Right ventricle myocardium superior (tissue), 1 donor: ENCODE measurements at places on chromosomes 6 and 20. TPM values are rescaled to one million over a fixed set of nuclear protein-coding genes. Genes with fewer than 3 reads are reported as not detected.

DNA sequence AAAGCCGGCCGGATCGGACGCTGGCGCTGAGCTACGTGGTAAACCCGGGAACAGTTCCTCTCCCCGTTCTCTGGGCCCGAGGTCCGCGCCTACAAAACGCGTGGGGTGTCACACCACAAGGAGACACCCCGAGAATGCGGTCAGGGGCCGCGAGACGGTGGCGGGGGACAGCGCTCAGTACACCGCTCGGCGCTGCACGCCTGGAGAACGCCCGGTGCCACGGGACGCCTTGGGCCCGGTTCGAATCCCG is 670 bp downstream of the NCOA5 start:
- DNase-seq: no peak

GRCh38 chr6:22027040-22027725 is 269.7 kb downstream of the PRL start:
- no peak for DNase-seq

DNA sequence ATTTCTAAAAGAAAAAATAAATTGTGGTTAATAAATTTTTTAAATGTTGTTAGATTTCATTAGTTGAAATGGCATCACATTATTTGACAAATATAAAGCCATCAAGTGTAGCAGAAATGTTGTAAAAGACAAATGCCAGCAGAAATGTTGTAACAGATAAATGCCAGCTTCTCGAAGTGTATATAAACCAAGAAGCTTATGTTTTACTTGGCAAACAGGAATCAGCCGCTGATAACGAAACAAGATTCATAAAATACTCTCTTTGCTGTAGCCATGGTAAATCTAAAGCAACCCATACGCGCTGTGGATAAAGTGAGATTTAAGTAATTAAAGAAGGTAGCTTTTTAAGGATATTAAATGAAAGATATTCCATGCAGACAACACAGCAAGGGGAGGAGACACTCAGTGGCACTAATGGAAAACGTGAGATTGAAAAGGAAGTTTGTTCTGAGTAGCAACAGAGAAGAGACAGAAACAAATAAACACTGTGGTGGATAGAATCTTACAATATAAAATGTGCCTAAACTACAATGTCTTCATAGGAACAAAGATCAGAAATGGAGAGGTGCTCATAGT is 29.6 kb downstream of the BTBD9 start:
- no peak for DNase-seq

- DNase-seq: no peak
Measured at GRCh38 chr6:145015739-145016558, 719.4 kb downstream of the EPM2A start.

Gene NXT1
- total RNA-seq: 6.6 TPM

- DNase-seq: no peak
Measured at GRCh38 chr6:149026530-149026942, 279.7 kb downstream of the UST start.

DNA sequence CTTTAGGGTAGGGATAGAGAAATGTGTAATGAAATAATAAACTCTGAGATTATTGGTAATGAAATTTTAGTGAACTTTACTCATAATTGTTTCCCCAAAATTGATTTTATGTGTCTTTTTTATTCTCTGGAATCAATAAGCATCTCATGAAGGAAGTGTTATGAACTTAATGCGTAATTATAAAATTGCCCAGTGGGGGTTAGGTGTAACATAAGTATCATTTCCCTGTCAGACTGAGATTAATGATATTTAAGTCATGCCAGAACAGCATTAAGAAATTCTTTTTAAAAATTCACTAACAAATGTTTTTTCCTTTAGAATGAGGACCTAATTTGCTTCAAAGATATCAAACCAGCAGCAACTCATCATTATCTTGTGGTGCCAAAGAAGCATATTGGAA is 10.0 kb downstream of the HINT3 start:
- no peak for DNase-seq

GRCh38 chr6:139146317-139146726 is 11.4 kb downstream of the HECA start:
- no peak for DNase-seq

DNA sequence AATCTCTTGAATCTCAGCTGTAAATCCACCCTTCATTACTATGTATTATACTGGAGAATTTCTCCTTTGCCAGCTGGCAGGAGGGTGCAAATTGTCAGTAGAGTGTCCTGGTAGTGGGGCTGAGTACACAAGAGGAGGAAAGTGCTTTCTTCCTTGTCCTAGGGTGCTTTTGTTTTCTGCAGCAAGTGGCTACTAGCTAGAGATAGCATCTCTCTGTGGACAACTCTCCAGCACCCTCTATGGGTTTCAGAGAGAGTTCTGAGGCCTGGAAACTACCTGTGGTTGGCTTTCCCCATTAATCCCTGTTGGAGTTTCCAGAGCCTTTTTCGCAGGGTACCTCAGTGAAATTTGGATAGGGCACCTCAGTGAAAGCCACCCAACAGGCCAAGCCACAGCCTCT is 422.5 kb upstream of the RGS17 start:
- DNase-seq: no peak

Gene ISM1
- total RNA-seq: 1.5 TPM

DNA sequence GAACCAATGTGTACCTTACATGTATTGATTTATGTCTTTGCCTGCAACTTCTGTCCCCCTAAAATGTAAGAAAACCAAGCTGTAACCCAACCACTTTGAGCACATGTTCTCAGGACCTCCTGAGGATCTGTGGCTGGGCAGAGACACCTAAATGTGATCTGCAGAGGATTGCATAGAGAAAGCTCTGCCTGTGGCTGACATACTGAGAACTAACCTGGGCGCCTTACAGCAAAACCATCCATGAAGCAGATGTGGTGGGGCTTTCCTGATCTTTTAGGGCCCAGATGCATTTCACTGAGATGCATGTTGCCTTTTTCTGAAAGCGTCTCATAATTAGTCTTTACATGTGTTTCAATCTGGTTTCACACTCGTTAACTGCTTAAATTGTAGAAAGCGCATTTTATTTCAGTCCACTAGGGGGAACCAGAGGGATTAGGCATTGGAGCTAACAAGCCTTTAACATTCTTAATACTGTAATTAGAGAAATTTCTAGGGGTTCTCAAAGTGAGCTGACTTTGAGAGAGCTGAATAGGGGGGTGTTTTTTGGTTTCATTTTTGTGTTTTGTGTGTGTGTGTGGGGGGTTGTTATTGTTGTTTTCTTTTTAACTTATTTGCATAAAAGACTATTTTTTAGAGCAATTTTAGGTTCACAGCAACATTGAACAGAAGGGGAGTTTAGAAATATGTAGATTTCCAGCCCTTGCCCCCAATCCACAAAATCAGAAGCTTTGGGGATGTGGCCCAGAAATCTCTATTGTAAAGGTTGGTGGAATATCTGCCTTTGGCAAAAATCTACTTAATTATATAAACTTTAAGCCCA is 50.9 kb upstream of the FAM184A start:
- DNase-seq: no peak

DNA sequence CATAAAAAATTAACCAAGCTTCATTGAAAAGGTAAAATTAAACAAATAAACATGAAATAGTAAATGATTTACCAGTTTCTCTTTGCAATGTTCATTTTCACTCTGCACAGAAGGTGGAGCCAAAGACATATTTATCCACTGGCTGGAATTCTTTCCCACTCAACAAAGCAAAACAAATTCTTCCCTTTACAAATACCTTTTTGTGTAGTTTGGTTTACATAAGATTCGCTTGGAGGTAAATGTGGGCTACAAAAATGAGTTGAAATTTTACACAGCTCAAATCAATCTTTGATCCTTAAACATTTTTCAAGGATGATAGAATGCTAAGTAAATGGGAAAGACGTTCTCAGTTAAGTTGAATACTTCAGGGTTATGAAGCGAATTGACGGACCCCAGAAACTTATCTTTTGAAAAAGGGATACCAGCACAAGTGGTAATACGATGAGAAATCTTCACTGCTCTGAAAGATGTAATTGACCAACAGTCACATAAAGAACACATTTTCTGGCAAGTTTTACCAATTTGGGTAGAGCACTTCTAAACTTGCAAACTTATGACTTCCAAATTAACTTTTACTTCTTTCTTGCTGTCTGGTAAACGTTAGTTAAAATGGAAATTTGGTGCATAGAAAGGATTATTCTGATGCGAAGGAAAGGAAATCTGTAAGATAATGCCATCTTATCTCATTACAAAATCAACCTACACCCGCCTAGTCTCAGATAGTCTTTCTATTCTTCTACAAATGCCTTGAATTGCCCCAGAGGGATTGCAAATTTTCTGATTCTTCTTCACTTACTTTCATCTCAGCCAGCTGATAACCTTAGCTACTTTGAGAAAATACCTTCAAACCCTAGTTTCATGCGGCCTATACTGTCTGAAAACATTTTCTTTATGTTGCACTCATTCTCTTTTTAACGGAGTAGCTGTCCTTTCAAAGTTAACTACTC is 4.7 kb upstream of the GJA1 start:
- DNase-seq: no peak

Gene TP53TG5
- total RNA-seq: 1.2 TPM

GRCh38 chr6:116165596-116165995 is 39.7 kb upstream of the COL10A1 start:
- DNase-seq: no peak

Gene BEND3
- total RNA-seq: 1.5 TPM

Gene NKAPL
- total RNA-seq: 5.1 TPM

DNA sequence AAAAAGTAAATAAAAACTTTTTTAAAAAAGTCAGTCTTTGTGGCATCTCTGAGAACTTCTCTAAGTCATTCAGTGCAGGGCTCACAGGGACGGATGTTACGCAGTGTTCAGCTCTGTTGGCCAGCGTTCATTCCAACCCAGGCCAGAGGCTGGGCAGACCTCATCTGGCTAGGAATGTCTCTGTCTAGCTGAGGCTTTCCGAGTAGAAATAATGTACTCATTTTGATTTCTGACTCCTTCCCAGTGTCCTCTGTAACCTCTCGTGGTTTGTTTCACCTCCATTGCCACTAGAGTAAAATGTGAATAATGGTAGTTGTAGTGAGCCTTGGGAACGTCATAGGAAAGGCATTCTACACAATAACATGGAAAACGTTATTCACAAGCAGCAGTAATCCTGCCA is 135.1 kb downstream of the TMEM242 start:
- no peak for DNase-seq

DNA sequence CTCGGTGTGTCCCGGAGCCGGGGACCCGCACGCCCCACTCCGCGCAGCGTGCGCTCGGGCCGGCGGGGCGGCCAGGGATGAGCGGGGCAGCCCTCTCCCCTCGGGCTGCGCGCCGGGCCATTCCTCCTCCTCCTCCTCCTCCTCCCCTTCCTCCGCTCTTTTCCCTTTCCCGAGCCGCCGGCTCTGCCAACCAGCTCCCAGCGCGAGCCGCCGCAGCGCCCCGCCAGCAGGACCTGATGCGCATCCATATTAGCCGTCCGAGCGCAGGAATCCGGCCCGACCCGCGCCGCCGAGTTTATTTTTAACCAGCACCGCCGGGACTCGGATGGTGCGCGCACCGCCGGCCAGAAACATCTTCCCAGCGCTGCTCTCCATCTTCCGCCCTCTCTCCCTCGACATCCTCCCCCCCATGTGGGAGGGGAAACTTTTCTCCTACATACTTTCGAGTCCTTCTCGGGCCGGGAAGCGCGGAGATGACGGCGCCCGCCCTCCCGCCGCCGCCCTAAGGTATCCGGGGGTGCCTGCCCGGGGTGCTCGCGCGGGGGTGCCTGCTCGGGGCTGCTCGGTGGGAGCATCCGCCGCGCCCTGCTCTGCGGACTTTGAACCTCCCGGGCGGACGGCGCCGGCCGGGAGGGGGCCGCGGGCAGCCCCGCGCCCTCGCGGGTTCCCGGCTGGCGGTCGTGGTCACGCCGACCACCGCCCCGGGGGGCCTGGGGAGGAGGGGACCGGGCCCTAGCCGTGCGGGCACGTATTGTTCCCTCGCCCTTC is 619 bp downstream of the RREB1 start:
- peak; percentile 84 for DNase-seq

- no peak for DNase-seq
Measured at GRCh38 chr6:44942798-44943197, 385.3 kb upstream of the RUNX2 start.

Gene SAMD3
- total RNA-seq: 0.19 TPM

DNA sequence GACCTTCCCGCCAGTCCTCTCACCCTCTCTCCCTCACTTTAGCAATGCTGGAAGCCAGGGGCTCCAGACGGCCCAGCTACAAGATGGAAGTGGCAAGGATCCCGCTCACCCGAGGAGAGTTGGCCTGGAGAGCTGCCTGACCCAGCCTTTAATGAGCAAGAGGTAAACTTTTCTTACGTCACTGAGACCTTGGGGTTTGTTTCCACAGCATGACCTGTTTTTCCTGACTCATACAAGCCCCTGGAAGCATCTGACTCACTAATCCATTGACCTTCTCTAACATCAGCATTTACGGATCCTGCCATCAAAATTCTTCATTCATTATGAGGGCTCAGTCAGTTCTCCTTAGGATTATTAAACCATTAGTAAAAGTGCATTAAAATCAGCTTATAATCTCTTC is 120.4 kb downstream of the MYLK4 start:
- no peak for DNase-seq

DNA sequence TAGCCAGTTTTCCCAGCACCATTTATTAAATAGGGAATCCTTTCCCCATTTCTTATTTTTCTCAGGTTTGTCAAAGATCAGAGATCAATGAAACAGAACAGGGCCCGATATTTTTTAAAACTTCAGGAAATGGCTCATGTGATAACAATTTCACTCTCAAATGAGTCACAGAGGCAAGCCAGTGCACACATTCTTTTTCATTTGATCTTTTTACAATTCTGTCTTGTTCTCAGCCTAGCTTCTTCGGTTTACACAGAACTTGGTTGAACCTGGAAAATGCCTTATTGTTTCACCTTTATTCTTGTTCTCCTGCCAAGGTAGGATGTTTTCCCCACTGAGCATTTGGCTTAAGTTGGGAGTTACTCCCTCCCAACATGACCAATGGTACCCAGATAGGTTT is 258.9 kb downstream of the COL12A1 start:
- DNase-seq: no peak

DNA sequence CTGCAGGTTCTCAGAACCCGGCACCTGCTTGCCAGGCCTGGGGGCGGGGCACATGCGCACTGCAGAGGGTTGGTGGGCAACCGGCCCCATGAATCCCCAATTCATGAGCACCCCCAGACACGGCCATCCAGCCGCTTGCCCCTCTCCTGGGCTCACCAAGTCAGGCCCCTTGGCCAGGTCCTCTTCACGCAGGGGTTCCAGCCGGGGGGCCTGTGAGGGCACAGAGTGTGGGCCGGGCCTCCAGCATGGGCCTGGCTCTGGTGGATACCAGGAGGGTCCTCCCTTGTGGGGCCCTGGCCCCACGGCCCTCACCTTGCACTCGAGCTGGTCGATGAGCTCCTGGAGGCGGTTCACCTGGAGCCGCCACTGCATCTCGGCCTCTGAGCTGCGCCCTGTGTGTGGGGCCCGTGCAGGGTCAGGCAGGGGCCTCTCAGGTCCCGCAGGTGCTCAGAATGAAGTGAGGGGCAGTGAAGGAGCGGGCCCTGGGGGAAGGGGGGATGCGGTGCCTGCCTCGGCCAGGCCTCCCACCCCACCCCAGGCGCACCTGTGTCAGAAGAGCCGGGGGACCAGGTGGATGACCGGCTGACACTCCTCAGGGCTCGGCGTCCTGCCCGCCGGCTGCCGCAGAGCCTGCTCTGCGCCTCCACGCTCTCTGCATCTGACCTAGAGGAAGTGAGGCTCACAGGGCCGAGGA is 2.6 kb upstream of the C20orf144 start:
- DNase-seq: no peak
